8988T (cell line): ENCODE measurements at places on chromosomes 5 and 9.

DNA sequence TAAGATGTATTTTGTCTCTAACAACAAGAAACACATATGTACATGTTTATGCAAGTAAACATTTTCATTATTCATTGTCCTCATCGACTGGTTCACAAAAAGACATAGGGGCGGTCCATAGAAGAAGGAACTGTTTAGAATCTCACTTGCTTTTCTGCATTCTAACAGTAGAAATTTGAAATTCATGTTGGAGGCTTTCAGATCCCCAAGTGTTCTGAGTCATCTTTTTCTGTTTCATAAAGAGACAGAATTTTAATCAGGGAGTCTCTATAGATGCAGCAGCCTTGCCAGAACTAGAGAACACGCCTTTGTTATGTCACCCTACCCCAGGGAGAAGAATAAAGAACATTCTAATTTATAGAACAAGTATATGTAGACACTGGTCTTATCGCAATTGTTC lies 324.3 kb downstream of the GABRG2 start:
- DNase-seq = no peak

GRCh38 chr9:91723420-91724067 lies 226.5 kb downstream of the ROR2 start:
- DNase-seq = no peak

DNA sequence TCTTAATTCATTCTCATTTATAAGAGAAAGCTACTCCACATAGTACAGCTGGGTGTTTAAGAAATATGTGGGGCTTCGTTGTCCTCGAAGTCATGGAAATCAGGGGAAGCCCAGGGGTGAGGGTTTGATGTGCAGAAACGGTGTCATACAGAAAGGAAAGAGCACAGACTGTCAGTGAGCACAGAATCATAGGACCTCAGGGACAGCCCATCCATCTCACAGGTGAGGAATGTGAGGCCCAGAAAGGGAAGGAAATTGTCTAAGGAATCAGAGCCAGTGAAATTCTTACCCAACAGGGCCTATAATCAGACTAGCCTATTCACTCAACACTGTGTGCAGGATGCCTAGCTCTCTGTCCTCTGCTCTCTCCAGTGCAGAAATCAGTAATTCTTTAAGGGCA lies 535.6 kb downstream of the SPOCK1 start:
- DNase-seq = no peak

DNA sequence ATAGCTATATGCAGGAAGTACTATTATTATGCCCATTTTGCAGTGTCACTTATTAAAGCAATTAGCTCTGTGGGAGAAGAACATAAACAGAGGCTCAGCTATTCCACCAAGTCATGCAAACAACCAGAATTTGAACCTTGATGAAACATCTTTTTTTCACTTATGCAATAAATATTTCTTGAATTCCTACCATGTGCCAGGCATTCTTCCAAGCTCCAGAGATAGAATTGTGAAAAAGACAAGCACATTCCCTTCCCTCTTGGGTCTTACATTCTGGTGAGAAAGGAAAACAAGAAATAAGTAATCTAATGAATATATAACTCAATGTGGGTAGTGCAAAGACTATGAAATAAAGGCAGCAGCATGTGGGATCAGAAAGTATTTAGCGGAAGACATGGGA lies 32.1 kb upstream of the ADRB2 start:
- DNase-seq = no peak

GRCh38 chr5:35821513-35821912 lies 35.2 kb upstream of the IL7R start:
- no peak for DNase-seq

GRCh38 chr5:112228667-112229066 lies 190.4 kb downstream of the EPB41L4A start:
- DNase-seq = peak; percentile 32

- no peak for DNase-seq
Measured at GRCh38 chr5:129438322-129438721, 21.8 kb upstream of the ADAMTS19 start.

- DNase-seq = no peak
Measured at GRCh38 chr9:13728917-13729811, 449.7 kb upstream of the MPDZ start.

GRCh38 chr9:21519855-21520434 lies 37.8 kb upstream of the IFNE start:
- DNase-seq = no peak

GRCh38 chr5:21689587-21689986 lies 1163.6 kb downstream of the CDH12 start:
- no peak for DNase-seq

- no peak for DNase-seq
Measured at GRCh38 chr9:5698810-5699556, 70.1 kb downstream of the RIC1 start.

- DNase-seq = no peak
Measured at GRCh38 chr5:89450149-89450538, 567.2 kb upstream of the MEF2C start.

GRCh38 chr5:56075361-56075760 lies 80.6 kb upstream of the IL6ST start:
- no peak for DNase-seq

- no peak for DNase-seq
Measured at GRCh38 chr9:114803479-114804265, 2.2 kb downstream of the TNFSF15 start.

GRCh38 chr9:125435776-125436612 lies 174.4 kb downstream of the GAPVD1 start:
- DNase-seq = no peak

- no peak for DNase-seq
Measured at GRCh38 chr9:109963079-109963478, 183.1 kb downstream of the PALM2AKAP2 start.

DNA sequence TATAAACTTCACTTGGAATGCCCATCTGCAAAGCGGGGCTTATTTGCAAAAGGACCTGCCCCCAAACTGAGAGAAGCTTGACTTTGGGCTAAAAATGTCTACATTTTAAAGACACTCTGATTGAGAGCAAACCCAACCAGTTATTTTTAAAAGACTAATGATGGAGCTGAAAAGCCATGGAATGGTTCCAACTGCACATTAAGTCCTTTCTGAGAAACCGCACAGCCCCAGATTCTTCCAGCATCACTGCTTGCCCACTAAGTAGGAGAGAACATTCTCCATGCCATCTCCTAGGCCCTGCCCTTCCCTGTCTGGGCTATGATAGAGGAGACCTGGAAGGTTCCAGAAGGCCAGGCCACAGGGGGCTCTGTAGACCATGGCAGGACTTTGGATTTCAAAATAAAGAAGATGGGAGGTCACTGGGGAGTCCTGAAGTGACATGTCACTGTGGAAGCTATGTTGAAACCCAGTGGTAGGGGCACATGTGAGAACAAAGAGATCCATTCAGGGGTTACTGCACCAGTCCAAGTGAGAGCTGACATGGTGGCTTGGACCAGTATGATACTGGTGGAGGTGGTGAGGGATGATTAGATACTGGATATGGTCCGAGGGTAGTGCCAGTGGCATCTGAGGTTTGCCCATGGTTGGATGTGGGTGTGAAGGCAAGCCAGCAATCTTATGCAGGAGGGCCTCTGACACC lies 179.2 kb downstream of the DAB2IP start:
- no peak for DNase-seq

DNA sequence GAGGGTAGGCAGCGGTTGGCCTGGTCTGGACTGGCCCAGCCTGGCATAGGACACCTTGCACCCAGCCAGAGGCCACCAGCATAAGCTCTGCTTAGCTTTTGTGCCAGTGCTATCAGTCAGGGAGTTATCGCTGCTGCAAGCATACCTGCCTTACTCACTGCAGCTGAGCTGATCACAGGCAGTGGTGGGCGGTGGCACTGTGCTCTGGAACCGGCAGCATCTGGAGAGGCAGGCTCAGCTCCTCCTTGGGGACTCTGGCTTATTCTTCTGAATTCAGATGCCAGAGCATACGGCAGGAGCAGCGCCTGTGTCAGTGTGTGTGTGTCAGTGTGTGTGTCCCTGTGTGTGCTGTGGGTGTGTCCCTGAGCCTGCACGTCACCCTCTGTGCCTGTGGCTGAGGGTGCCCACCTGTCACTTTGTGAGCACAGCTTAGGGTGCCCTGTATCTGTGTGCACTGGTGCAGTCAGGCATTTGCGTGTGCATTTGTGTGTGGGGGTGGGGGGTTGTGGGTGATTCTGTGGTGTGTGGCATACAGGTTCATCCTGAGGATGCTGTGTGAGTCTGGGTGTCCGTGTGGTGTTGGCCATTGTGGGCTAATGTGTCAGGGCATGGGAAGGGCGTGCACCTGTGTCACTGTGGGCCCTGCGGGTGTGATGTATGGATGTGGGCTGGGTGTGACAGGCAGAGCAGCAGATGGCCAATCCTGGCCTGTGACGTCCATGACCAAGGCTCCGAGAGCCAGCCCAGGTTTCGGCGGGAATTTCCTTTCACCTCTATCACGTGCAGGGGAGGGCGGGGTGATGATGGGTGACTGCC lies 23.5 kb downstream of the LMX1B start:
- DNase-seq = no peak

DNA sequence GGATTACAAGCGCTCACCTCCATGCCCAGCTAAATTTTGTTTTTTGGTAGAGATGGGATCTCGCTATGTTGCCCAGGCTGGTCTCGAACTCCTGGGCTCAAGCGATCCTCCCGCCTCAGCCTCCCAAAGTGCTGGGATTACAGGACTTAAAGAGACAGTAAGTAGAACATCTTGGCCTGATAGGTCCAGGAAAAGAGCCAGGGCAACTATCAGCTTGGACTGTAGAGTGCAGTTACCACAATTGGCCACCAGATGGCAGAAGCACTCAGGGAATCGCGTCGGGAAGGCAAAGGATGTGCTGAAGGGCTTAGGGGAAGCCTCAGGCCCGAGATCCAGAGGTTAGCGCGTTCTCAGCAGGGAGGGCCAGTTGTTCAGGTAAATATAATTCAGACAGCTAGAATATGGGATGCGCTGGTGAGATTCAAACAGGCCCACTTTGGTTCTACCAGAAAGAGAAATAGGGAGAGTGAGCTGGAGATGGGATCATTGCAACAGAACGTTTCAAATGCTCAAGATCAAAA lies 21.5 kb downstream of the C9orf57 start:
- DNase-seq = peak; percentile 57

DNA sequence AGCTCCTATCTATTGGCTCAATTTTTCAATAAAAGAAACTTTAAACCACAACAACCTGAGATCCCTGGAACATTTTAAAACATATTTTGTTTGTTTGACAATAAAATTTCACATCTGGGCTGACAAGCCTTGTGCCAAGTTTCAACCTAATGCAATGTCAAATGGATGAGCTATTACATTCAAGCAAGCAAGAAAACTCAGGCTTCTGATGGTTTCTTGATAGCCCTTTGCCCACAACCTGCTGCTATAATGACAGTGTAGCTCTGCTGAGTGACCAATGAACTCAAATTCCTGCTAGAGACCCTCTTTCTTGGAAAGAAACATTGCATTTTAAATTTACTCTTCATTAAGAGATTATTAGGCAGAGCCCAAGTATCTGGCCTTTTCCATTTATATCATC lies 472.9 kb downstream of the ARHGEF28 start:
- no peak for DNase-seq

- no peak for DNase-seq
Measured at GRCh38 chr9:132390966-132391365, 15.7 kb downstream of the TTF1 start.

GRCh38 chr5:136375920-136376319 lies 10.6 kb upstream of the TRPC7 start:
- no peak for DNase-seq

DNA sequence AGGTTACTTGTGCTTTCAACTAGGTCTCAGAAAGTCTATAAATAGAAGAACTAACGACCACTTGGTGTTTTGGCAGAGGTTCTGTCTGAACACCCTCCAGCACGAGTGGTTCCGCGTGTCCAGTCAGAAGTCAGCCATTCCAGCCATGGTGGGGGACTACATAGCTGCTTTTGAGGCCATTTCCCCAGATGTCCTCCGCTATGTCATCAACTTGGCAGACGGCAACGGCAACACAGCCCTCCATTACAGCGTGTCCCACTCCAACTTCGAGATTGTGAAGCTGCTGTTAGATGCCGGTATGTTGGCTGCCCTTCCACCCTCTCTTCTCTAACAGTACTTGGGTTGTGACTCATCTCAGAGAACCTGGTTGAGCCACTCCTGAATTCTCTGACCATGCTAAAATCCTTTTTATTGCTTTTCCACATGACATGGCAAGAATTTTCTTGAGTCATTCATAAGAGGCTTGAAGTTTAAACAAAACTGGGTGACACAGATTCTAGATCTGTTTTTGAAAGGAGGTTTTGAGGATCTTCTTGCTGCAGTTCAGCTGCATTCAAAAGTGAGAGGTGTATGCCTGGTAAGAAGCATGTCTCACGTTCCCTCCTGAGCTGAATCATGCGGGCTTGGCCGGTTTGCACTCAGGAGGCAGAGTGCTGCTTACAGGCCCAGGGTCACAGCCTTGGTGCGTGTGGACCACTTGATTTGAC lies 103.1 kb upstream of the DMRT1 start:
- DNase-seq = no peak

DNA sequence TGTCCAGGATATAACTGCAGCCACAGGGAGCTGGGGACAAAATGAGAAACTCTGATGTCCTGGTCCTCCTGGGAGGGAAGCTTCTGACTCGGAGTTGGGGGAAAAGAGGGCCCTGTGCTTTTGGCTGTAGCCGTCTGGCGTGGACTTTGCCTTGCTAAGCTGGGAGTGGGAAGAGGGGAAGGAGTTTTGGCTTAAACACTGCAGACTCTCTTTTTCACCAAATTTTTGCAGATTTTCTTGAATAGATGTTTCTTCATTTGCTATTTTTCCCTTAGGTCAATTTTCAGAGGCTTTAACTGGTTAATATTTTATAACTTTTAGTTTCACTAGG lies 15.7 kb upstream of the MAT2B start:
- no peak for DNase-seq

DNA sequence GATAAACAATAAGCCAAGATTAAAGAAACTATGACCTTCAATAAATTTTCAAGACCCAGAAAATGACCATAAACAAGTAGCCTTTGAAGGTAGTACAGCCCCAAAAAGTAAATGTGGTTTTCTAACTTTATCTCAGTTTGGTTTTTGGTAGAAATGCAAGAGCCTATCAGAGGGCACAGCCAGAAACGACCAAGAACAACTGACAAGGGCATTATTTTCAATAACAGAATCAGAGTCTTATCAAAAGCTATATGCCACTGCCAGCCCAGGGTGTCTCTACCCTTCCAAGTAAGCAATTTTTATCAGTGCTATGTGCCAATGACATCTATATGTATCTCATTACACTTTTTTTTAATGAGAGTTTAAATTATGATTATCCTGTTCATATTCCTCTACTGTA lies 11.8 kb upstream of the SPINK6 start:
- no peak for DNase-seq

DNA sequence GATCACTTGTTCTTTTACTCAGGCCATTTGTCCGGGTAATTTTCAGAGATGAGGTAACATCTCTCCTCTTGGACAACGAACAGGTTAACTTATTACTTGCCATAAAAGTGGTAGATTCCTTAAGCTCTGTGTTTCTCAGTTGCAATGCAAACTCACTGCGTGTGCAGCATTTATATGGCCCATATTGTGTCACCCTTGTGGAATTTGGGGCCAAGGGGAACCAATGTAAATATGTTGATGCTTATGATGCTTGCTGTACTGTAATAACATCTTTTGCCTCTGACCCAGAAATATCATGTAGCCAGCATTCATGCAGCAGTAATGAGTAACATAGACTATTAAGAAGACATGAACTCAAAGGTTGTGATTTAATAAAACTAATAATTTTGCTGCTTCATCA lies 175.8 kb downstream of the ADAMTS6 start:
- DNase-seq = no peak
